GM23248 (cell line): ENCODE measurements at places on chromosomes 4 and X.

GRCh38 chrX:37796805-37797204 lies 16.9 kb downstream of the CYBB start:
- DNase-seq = no peak

- peak; percentile 13 for DNase-seq
These were observed 98.4 kb downstream of the AREG start for GRCh38 chr4:74543231-74543781.

GRCh38 chrX:10988653-10989052 lies 122.5 kb upstream of the HCCS start:
- no peak for DNase-seq

DNA sequence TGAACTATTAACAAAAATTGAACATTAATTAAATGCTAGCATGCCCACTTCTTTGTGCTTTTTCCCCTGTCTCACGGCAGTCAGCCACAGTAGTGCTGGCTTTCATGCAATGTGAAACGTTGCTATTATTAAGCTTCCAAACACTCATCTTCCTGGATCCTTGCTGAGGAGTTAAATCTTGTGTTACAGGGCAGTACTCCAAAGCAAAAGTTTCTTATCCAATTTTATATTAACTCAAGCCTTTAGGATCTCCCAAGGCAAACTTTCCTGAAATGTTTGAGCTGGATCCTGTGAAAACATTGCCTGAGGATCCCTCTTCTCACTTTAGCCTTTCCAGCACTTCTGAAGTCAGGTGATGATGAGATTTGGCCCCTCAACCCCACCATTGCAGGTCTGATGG lies 1454.8 kb downstream of the FSTL5 start:
- DNase-seq = no peak

DNA sequence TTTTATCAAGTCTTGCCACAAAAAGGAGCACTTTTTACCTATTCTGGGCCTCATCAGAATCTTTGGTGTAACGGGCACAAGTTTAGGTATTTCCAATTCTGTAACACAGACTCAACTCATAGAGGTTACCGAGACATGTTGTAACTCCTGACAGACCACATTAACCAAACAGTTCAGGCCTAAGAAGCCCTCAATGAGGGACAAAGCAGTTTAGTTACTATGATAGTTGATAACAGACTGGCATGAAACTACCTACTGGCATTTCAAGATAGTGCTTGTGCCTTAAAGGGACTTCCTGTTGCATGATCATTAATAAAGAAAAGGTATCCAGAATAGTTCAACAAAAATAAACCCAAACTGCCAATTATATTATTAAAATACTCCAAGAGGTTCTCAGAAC lies 64.1 kb downstream of the HUWE1 start:
- no peak for DNase-seq

DNA sequence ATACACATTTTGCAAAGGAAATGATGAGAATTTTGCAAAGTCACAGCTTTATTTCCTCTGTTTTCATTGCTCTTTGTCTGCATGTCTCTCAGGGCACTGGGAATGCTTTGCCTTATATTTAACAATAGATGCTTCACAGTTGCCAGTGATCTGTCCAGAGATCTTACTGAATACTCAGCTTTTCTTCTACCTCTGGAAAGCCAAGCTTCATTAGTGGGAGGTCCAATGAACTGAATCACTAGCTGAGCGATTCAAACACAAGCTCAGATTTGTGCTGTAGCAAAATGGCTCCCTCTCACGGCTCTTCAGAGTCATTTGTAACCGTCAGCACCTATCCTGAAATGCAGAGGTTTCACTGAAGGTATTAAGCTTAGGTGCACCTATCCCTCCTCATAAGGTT lies 138.9 kb downstream of the DCLK2 start:
- DNase-seq = peak; percentile 89

DNA sequence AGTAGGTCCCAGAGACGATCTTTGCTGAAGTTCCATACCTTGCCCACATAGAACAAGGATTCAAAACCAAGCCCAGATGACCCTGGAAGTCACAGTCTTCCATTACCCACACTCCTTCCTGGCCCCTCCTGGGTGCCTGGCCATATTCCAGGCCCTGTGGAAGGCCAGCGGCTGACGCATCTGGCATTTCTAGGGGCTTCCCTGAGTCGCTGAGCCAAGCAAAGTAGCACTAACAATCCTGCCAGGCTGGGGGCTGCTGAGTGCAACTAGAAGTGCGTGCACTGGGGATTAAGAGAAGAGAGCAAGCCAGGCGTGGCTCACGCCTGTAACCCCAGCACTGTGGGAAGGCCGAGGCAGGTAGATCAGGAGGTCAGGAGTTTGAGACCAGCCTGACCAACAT lies 175.2 kb upstream of the CPEB2 start:
- DNase-seq = peak; percentile 13

- DNase-seq = no peak
These were observed 257.2 kb downstream of the ARHGAP24 start for GRCh38 chr4:85732124-85732523.

GRCh38 chr4:74282926-74283325 lies 25.3 kb upstream of the EPGN start:
- peak; percentile 16 for DNase-seq
